ENCODE measurements at places on chromosomes 2 and 18.

DNA sequence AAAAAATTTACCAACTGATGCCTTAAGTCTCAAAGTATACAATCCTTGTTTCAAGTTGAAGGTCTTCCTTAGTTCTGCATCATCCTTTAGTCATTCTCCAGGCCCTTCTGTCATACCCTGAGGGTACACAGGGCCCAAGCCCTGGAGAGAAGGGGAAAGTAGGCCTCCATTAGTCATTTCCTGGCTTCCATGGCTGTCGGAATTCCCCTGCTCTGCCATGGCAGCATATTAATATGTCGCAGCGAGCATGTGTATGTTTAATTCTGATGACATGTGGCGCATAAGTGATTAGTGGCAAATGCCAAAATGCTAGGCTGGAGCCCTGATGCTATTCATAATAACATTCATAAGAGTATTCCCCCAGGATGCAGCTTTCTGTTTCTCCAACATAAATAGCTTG is 22.1 kb downstream of the GPR39 start:
- DNase-seq: peak; percentile 89

- peak; percentile 58 for DNase-seq
Measured at GRCh38 chr2:19786408-19787058, 115.2 kb downstream of the TTC32 start.

- no peak for DNase-seq
Measured at GRCh38 chr18:78813936-78814710, 165.5 kb upstream of the SALL3 start.

GRCh38 chr2:55609938-55610578 is 7.4 kb downstream of the PPP4R3B start:
- DNase-seq: no peak

- DNase-seq: no peak
Measured at GRCh38 chr2:142981756-142982155, 104.3 kb downstream of the KYNU start.

GRCh38 chr2:234135750-234136221 is 85.3 kb downstream of the SPP2 start:
- peak; percentile 85 for DNase-seq

- DNase-seq: no peak
Measured at GRCh38 chr2:16093639-16094529, 153.5 kb downstream of the MYCN start.

DNA sequence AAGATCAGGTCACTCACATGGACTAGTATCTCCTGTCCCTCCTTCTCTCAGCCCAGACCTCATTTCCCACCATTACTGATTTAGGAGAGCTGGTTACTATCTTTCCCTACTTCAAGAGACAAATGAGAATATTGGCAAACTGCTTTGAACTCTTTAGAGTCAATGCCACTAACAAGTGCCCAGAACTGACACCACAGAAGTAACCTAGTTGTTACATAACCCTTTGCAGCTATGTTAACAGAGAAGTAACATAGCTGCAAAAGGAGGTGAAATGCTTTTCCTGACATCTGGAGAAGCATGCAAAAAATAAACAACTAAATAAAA is 30.0 kb downstream of the TGFA start:
- DNase-seq: no peak

GRCh38 chr18:9321017-9321452 is 13.5 kb upstream of the TWSG1 start:
- no peak for DNase-seq

GRCh38 chr2:177572236-177572671 is 179.7 kb downstream of the AGPS start:
- DNase-seq: peak; percentile 34

- DNase-seq: no peak
Measured at GRCh38 chr2:234753701-234754100, 198.1 kb upstream of the SH3BP4 start.

GRCh38 chr2:129910446-129911362 is 68.8 kb upstream of the RAB6C start:
- no peak for DNase-seq

All from astrocyte of the spinal cord (primary cell).